Right ventricle myocardium superior (tissue), 1 donor: ENCODE measurements at places on chromosomes 4 and X. TPM values are rescaled to one million over a fixed set of nuclear protein-coding genes. Genes with fewer than 3 reads are reported as not detected.

- DNase-seq: no peak
These were observed 39.8 kb downstream of the GPRIN3 start for GRCh38 chr4:89267846-89268245.

- no peak for DNase-seq
These were observed 51.8 kb downstream of the LRP2BP start for GRCh38 chr4:185343726-185344581.

GRCh38 chr4:124478470-124478869 is 234.1 kb downstream of the ANKRD50 start:
- no peak for DNase-seq

- DNase-seq: no peak
These were observed 468.7 kb upstream of the FAM241A start for GRCh38 chr4:111676533-111676932.

DNA sequence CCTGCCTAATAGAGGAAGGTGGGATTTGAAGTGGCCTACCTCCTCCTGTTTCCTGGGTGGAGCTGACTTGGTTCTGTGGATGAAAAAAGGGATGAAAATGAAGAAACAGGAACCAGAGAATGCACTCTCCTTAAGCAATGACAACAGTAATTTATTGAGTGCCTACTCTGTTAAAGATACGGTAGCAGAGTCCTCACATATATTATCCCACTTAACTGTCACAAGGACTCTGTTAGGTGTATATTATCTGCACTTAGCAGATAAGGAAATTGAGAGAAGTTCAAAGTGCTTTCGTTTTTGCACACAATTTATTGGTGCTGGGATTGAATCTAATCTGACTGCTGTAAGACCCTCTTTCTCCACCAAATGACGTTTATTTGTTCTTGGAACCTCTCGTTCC is 301.2 kb downstream of the PACRGL start:
- DNase-seq: no peak

- no peak for DNase-seq
These were observed 62.3 kb upstream of the RELL1 start for GRCh38 chr4:37748485-37748884.

Gene ARR3
- total RNA-seq: not detected

Gene TRAM1L1
- total RNA-seq: 0.56 TPM

Gene TMPRSS11B
- total RNA-seq: not detected

Gene AMTN
- not detected for total RNA-seq

Gene LRIT3
- not detected for total RNA-seq

Gene PNMA6F
- not detected for total RNA-seq

Gene TMEM271
- total RNA-seq: not detected

Gene OTC
- total RNA-seq: not detected

Gene CDKL2
- total RNA-seq: 0.13 TPM

Gene GPR34
- total RNA-seq: 6.4 TPM
